ENCODE measurements at places on chromosomes 3 and 15.

DNA sequence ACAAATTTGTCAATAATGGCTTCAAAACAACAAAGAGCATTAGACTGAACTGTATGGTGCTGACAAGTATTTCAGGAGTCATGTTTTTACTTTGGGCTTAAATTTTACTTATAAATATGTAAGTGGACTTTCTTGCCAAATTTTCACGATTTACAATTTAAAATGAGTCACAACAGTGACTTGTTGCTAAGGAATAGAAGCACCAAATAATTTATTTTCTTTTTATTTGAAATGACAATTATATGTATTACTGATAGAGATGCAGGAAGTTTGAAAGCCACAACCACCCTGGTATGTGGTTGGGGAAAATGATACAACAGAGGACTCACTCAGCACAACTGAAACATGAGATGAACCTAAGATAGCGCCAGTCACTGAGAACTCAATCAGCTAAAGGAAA lies 90.3 kb downstream of the FMN1 start:
- DNase-seq, result peak; percentile 93

DNA sequence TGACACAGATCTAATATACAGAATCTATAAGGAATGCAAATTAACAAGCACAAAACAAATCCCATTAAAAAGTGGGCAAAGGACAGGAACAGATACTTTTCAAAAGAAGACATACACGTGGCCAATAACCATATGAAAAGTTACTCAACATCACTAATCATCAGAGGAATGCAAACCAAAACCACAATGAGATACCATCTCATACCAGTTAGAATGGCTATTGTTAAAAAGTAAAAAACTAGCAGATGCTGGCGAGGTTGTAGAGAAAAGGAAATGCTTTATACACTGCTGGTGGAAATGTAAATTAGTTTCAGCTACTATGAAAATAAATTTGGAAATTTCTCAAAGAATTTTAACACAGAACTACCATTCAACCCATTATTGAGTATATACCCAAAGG lies 50.7 kb downstream of the ADAMTS17 start:
- peak; percentile 11 for DNase-seq

GRCh38 chr15:75577401-75578172 lies 1.5 kb downstream of the PTPN9 start:
- DNase-seq, result peak; percentile 60

- no peak for DNase-seq
Observed at GRCh38 chr3:123198372-123198771, 3.4 kb upstream of the SEC22A start.

GRCh38 chr15:39629371-39629770 lies 48.5 kb downstream of the THBS1 start:
- peak; percentile 81 for DNase-seq

GRCh38 chr3:4730719-4731118 lies 237.6 kb downstream of the ITPR1 start:
- DNase-seq, result no peak

- DNase-seq, result no peak
Observed at GRCh38 chr3:71672807-71673206, 52.4 kb downstream of the EIF4E3 start.

DNA sequence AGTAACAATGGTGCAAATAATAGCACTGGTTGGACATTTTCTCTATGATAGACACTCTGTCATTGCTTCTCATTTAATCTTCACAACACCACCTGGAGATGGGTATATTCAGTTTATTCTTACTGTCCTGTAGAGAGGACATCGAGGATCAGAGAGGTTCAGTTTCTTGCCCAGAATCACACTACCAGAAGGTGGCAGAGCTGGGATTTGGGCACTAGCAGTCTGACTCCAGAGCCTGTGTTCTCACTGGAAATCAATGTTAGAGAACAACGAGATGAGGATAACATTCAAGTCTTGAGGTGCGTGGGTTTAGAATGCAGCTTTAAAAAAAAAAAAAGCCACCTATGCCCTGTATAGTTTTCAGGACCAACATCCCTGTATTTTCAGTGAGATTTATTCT lies 127.8 kb downstream of the SYNPR start:
- no peak for DNase-seq

GRCh38 chr15:100694381-100695021 lies 92.1 kb downstream of the ASB7 start:
- peak; percentile 17 for DNase-seq

- no peak for DNase-seq
Observed at GRCh38 chr15:96359616-96360521, 29.4 kb downstream of the NR2F2 start.

GRCh38 chr3:16477521-16477920 lies 36.0 kb downstream of the RFTN1 start:
- DNase-seq, result peak; percentile 67

DNA sequence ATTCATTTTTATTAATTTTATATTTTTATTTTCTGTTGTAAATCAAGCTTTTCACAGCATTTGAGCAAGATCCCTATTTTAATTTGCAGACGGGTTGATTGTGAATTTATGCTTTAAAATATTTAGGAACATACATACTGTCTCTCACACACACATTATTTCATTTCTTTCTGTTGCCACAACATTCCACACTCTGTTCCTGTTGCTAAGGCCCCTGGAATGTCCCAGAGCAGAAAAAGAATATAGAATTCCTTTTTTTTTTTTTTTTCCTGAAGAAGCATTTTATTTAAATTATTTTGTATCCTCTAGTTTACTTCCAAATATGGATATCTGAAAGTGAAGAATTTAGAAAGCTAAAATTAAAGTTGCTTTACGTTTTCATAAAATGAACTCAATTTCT lies 36.8 kb upstream of the SCAANT1 start:
- DNase-seq, result peak; percentile 61

GRCh38 chr3:3281024-3281423 lies 101.5 kb upstream of the CRBN start:
- no peak for DNase-seq

GRCh38 chr15:60101416-60101815 lies 97.3 kb downstream of the FOXB1 start:
- no peak for DNase-seq

DNA sequence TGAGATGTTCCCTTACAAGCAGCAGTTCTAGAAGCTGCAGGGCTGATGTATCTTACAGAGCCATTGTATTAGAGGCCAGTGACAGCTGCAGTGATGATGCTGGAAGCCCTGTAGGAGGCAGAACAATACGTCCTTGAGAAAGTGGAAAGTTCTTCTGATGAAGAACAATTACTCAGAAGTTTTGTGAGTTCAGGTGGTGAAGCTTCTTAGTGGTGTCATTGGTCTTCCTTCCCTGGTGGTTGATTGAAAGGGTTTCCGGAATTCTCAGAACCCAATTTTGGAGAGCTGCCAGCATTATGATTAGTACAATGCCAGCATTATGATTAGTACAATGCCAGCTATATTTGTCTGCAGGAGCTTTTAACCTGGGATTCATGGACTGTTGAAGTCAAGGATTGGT lies 356.4 kb downstream of the MFSD1 start:
- peak; percentile 40 for DNase-seq

DNA sequence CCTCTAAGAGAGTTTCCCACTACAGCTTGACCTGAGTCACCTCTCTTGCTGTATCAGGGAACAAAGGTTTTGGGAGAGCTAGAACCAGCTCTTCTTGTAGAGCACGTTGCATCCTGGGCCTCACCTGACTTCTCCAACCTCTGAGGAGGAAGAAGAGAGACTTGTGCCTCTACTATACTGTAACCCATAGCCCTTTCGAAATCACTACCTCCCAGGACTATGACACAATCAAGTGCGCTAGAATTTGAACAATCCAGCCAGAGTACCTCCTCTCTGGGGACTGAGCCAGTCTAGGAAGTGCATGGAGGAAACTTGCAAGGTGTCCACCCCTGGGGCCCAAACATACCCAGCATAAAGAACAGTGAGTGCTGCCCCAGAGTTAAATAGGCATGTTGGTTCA lies 192.8 kb upstream of the BHLHE40 start:
- no peak for DNase-seq

- DNase-seq, result peak; percentile 37
Observed at GRCh38 chr3:141279077-141279967, 47.7 kb downstream of the PXYLP1 start.

GRCh38 chr15:57624730-57625129 lies 33.0 kb downstream of the MYZAP start:
- DNase-seq, result peak; percentile 12

DNA sequence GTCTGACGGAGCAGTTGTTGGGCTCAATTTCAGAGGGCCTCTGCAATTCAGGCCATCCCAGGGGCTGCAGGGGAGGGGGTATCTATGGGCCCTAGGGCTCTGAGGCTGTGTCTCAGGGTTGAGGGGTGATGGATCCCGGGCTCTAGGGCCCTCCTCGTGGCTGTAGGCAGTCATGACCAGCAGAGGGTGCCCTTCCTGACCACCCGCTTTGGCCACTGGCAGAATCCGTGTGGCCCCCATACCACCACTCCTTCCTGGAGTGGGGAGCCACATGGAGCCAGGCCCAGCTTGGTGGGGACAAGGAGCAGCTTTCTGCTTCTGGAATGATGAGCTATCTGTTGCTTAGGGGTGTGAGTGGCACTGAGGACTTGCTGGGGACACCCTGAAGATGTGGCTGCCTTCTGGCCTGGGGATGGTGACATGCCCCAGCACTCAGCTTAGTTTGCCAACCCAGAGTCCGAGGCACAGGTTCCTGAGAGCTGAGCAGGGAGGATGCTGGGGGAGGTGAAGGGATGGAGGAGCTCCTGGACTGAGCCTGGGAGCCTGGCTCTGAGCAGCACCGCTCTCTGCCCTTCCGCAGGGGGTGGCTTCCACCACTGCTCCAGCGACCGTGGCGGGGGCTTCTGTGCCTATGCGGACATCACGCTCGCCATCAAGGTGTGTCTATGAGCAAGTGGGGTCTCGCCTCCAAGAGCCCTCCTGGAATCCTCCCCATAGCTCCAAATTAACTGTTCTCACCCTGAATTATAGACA lies 20.2 kb downstream of the HDAC11 start:
- DNase-seq, result no peak

GRCh38 chr15:39191871-39192291 lies 389.0 kb upstream of the THBS1 start:
- DNase-seq, result peak; percentile 83

DNA sequence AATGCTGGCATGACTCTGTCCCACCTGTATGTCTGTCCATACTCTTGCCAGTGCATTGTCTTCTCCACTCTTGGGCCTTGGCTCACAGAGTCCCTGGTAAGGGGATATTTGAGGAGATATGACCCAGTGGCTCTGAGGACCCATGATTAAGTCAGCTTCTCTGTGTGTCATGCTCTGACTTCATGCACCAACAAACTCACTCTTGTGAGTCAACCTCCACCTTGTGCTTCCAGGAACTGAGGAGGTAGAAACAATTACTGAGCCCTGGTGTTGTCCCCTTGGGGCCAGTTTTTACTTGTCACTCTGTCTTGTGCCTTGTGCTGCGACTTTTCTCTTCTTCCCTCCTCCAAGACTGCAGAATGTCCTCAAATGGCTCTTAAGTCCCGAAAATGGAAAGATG lies 127.1 kb downstream of the ABHD5 start:
- DNase-seq, result no peak

- DNase-seq, result peak; percentile 41
Observed at GRCh38 chr15:78810362-78811123, 721 bp downstream of the ADAMTS7 start.

GRCh38 chr15:69107025-69107620 lies 53.3 kb upstream of the GLCE start:
- DNase-seq, result peak; percentile 57

DNA sequence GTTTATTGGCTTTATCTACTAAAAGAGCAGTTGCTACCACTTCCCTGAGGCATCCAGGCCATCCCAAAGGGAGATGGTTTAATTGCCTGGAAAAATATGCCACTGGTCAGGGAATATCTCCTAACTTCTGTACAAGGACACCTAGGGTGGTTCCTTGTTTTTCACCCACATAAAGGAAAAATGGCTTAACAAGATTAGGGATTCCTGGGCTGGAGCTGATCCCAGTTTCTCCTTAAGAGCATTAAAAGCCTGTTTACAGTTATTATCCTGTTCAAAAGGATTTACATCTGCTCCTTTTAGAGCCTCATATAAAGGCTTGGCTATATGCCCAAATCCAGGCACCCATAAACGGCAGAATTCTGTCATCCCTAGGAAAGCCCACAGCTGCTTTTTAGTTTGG lies 70.2 kb upstream of the WNT7A start:
- DNase-seq, result no peak

DNA sequence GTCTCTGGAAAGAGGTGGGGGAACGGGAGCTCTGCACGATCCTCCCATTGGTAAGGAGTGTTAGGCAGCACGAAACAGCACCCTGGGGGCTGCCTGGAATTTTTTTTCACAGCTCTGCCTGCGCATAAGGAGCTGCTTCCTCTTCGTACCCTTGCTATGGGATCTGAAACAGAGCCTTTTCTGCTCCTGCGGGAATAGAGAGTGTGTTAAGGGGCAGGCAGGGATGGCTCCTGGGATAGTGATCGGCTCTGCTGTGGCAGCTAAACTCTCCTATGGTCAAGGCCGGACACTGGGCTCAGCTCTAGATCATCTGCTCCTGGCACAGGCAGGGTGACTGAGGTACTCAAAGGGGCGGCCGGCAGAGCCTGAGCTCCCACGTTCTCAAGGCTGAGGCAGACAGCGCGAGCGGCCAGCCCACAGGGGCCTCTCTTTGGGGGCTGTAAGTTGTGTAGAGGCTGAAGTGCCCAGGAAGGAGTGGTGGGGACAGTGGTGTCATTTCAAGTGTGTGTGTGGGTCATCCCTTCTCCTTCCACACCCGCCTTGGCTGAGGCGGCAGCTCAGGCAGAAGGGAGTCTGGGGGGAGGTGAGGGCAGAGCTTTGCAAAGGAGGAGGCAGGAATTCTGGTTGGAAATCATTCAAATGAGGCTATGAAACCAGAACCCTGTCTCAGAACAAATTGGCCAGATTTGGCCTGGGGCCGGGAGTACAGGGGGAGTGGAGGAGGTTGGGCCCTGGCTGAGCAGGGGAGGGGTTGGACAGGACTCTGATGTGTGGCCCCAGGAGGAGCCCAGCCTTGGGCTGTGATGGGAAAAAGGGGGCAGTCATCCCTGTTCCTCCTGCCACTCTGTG lies 31.0 kb downstream of the EPHB3 start:
- no peak for DNase-seq

GRCh38 chr3:73547427-73548248 lies 77.1 kb downstream of the PDZRN3 start:
- peak; percentile 79 for DNase-seq

- no peak for DNase-seq
Observed at GRCh38 chr3:143396790-143397189, 277.2 kb downstream of the CHST2 start.

Measured in iris pigment epithelial cell (primary cell).